ENCODE measurements at places on chromosomes 12 and 14.

- DNase-seq = no peak
Observed at GRCh38 chr14:97319691-97320090, 522.5 kb downstream of the VRK1 start.

- DNase-seq = no peak
Observed at GRCh38 chr12:125129591-125130255, 64.5 kb downstream of the AACS start.

DNA sequence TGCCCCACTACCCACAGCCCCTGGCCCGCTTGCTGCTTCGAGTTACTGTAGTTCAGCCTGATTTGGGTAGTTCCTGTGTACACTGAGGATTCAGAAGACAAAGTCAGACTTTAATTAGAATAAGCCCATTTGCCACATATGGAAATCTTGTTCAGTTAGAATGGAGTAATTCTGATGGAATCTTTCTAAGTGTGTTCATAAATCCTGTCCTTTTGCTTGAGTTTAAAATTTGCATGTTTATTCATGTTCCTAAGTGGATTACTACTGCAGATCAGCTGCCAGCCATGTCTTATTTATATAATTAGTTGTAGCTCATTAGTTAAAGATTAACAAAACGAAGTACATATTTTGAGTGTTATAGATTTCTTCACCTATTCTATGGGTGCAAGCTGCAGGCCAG lies 504.5 kb downstream of the PCNX1 start:
- no peak for DNase-seq

- no peak for DNase-seq
Observed at GRCh38 chr14:74501691-74502090, 8.1 kb downstream of the ISCA2 start.

DNA sequence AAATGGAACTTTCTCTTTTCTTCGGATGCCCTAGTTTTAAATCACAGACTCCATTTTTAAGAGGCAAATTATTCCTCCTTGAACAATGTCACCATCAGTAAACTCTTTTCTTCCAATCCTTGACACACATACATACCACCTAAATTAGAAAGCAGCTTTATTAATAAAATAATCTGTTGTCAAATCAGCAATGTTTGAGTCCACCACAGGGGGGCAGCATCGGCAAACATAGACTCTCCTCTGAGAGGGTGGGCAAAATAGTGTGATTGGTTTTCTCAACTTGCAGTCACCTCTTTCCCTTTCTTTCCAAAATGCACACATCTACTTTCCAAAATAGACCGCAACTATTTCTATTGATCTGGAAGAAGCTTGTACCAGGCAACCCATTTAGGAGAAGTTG lies 438.4 kb upstream of the OR4E1 start:
- no peak for DNase-seq

- no peak for DNase-seq
Observed at GRCh38 chr12:109165599-109165998, 49.2 kb downstream of the ACACB start.

DNA sequence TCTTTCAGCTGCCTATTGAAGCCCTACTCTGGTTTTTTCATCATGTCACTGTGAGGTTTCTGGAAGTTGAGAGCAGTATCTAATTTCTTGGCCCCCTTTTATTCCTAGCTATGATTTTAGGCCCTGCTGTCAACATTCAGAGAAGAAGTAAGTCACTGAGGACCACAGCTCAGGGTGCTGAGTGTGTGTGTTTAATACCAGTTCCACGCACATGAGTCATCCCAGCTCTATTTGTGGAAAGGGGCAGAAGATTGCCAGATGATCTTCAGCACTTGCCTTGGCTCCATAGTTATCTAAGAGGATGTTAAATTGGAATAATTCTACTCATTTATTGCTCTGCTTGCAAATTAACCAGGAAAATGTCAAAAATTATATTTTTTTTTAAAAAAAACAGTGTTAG lies 65.5 kb upstream of the SLC38A4 start:
- no peak for DNase-seq
